Esophagus squamous epithelium (tissue), 5 donors: ENCODE measurements at places on chromosomes 16 and 17.

GRCh38 chr16:24430954-24431760, 108.2 kb upstream of the RBBP6 start:
- no peak for DNase-seq

DNA sequence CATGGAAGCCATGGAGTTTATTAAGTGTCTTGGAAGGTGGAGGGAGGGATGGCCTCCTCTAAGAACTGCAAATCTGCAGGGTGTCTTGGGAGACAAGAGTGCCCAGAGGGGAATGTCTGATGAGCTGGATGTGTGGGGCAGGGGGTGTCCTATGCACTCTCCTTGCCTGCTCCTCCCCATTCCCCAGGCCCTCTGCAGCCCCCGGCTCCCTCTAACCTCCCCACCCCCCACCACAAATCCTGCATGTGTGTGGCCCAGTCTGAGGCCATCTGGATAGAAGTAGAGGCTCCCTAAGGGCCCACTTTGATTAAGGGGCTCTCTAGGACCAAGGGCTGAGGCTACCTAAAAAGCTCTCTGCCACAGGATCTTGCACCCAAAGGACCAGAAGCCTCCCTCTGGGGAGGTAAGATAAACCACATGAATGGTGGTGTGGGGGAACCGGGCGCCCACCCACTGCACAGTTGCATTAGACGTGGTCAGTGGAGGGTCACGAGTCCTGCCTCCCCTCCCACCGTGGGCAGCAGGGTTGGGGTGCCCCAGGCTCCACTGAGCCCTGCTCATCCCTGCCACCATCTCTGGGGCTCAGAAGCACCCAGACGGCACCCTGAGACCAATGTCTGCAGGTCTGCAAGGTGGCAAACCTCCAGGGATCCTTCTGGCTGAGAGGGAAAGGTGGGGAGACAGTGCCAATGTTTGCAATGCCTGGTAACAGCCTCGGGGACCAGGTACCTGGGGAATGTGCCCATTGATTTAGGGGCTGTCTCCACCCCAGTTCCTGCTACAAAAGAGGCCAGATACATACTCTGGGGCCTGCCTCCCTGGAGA, 618 bp downstream of the AANAT start:
- no peak for DNase-seq

- no peak for DNase-seq
These were observed 297.5 kb downstream of the CDH13 start for GRCh38 chr16:82924075-82924854.

DNA sequence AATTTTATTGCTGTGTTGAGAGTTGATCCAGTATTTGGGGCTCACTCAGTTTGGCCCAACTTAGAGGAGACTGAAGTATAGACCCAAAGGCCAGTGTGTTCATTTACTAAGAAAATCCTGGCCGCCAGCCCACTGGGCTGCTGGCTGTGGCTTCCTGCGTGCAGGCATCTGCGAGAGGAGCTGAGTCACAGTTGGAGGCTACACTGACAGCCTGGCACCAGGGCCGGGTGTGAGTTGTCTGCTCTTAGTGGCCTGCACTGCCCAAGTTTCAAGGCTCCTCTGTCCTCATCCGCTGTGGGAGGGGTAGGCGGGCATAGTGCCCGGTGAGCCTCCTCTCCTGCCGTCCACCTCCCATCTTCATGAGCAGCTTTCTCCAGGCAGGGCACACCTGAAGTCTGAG, 54.2 kb downstream of the PLD6 start:
- no peak for DNase-seq

GRCh38 chr17:72943826-72944689, 148.4 kb downstream of the SLC39A11 start:
- DNase-seq, result no peak

DNA sequence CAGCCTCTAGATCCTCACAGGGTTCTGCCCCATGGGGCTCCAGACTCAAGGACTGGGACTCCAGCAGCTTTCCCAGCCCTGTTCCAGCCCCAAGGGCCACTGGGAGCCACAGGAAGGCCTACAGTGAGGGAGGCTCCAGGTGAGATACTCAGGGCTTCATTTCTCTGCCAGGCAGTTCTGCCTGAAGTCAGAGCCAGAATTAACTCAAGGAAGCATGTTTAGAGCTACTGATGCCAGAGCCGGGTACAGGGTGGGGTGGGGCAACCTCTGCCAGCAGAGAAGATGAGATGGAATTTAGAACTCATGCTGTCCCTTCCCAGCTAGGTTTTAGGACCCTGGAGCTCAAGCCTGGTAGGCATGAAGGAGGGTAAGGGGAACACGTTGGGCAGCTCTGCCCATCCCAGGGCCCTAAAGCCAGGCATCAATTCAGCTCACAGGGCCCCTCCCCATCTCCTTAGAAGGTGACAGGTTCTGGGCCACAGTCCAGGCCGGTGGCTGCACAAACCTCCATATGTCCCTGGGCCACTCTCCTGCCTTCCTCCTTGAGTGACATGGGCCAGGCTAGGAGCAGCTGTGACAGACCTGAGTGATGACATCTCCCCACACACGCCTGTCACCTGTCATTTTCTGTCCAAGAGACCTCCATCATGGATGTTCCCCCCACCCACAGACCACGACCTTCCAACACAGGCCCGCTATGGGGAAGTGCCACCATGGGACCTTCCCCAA, 24.5 kb upstream of the SPPL2C start:
- DNase-seq, result no peak

GRCh38 chr17:10178506-10178991, 19.9 kb downstream of the GAS7 start:
- no peak for DNase-seq

GRCh38 chr17:34252095-34252443, 3.0 kb upstream of the CCL2 start:
- no peak for DNase-seq

DNA sequence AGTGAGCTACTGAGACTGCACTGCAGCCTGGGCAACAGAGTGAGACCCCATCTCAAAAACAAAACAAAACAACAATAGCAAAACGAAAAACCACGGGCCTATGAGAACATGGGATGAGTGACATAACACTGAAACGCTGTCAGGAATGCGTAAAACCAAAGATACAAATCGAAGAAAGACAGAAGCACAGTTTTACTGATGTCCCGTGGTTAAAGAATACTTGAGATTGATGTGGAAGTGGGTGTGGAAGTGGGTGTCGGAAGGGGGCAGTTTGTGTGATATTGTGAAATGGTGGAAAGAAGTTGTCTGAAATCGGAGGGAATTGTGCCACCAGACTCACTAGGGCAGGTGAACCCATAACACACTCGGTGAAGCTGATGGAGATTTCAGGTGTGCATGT, 9.5 kb downstream of the ST6GALNAC2 start:
- DNase-seq, result no peak

DNA sequence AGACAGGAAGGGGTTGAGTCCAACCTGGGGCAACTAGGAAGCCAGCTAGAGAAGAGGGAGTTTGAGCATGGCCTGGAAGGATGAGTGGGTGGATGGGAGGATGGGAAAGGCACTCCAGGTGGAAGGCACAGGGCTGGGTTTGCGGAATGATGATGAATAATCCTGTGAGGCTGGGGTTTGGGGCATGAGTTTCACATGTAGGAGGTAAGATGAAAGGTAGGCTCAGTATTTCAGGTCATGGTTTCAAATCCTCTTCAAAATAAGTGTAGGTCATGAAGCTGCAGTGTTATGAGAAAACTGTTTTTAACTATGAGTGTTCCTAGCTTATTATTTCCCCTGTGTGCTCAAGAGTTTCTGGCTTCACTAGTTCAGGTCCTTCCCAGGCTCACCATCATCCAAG, 130.3 kb downstream of the SKAP1 start:
- DNase-seq, result no peak
